ENCODE measurements at places on chromosomes 7 and 10.

GRCh38 chr7:57201021-57201894, 69.0 kb upstream of the ZNF479 start:
- no peak for DNase-seq

DNA sequence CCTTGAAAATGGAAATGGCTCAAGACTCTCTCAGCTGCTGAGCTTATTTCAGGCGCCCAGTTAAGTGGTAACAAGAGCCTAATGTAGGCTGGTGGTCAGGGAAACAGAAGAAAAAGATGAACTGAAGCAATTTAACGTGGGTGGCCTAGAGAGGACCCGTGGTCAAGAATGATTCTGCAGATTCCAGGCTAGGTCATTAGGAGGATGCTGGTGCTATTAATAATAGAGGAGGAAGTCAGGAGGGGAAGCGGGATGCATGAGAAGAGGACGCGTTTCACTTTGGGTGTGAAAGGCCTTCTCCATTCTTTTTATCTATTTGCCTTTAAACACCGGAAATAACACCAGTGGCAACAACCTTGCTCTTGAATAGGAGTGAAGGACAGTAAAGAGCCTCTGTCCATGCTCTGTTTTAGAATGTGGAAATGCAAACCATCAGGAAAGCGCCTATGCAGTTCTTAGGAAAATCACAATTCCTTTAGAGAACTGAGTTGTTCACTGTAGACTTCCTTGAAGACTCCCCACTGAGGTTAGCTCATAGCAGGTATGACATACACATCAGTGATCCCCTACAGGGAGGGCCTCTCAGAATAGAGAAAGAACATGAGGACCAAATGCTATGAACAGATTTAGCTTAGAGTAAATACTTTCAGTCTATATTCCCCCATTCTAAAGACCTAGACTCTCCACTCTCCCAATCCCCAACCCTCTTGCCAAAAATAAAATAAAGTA, 8.6 kb downstream of the LIPA start:
- DNase-seq, result no peak

DNA sequence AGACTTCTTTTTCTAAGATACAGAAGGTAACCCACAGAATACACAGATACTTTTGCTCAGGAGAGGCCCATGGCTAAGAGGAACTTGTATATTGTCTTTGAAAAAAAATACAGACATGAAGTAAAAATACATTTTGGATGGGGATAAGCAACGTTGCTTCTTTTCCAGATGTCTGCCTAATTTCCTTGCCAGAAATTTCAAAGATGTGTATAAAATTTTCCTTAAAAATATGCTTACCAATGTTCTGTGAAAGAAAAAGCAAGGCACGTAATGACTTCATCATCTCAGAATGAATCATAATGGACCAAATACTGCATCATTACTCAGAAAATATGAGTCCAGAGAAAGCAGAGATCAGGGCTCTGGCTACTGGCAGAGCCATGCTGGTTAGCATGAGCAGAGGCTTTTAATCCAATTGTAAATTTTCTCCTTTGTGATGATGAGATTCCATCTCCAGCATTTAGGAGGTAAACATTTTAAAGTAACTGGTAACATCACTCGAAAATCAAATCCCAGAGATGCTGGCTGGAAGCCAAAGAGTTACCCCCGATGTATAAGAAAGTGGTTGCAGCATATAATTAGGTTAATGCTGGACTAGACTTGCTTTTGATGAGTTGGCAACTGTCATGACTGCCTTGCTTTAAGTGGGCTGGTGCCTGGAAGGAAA, 272.5 kb downstream of the SEMA3A start:
- DNase-seq, result no peak

GRCh38 chr10:7054915-7055314, 355.9 kb downstream of the SFMBT2 start:
- no peak for DNase-seq

DNA sequence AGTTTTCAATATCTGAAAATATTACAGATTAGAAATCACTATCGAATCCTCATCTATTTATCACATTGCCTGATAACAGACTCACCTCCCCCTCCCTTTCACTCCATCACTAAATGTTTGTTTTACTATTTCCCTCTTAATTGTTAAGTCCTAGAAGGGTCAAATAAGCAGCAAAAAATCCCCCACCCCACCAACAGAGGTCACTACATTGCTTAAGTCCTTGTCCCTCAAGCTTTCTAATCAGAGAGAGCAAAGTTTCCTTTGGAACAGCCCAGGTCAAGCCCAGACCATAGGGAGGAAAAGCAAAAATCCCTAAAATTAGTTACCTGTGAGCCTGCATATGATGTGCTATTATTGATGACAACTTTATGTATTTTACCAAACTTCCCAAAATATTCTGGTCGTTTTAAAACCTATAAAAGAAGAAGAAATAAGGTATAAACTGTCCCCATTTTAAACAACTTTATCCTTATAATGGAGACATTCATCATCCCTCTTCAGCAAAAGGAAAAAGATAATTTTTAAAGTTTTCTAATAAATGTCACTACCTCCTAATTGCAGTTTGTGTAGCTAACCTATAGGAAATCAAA, 95.0 kb downstream of the CNOT4 start:
- no peak for DNase-seq

DNA sequence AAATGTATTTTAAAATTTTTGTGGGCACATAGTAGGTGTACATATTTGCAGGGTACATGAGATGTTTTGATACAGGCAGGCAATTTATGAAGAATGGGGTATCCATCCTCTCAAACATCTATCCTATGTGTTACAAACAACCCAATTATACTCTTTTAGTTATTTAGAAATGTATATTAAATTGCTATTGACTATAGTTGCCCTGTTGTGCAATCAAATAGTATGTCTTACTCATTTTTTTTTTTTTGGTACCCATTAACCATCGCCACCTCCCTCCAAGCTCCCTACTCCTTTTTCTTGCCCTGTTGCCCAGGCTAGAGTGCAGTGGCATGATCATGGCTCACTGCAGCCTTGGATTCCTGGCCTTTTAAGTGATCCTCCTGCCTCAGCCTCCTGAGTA, 128.1 kb downstream of the BAMBI start:
- no peak for DNase-seq

- no peak for DNase-seq
Measured at GRCh38 chr10:131019696-131020095, 291.8 kb downstream of the TCERG1L start.

Measured in stimulated activated CD8-positive, alpha-beta memory T cell treated with anti-CD3 and anti-CD28 coated beads, Interleukin-2, amount 100 ng/mL, for 48 hours (primary cell).